ENCODE measurements at places on chromosomes 3 and 15. TPM values are rescaled to one million over a fixed set of nuclear protein-coding genes. Genes with fewer than 3 reads are reported as not detected.

CTDSPL2 gene
- total RNA-seq = 100 TPM

FBXO40 gene
- total RNA-seq = not detected

VIPR1 gene
- 12.1 TPM for total RNA-seq

IGF2BP2 gene
- 0.28 TPM for total RNA-seq

NEO1 gene
- 8.8 TPM for total RNA-seq

GNAT1 gene
- total RNA-seq = not detected

FGD5 gene
- 0.74 TPM for total RNA-seq

SUSD5 gene
- not detected for total RNA-seq

TAGLN3 gene
- 7.1 TPM for total RNA-seq

- ATAC-seq = no peak
- no peaks in the 10 kb centered on the region for H3K27me3 ChIP-seq
- no peak overlapping the region for H3K4me3 ChIP-seq
- H3K27ac ChIP-seq = no peak overlapping the region
Observed at GRCh38 chr3:116643001-116643400, 66.6 kb upstream of the TUSC7 start.

- ATAC-seq = no peak
- H3K4me3 ChIP-seq = no peak overlapping the region
- no peaks in the 10 kb centered on the region for H3K36me3 ChIP-seq
- H3K27me3 ChIP-seq = peaks cover 8% of the 10 kb centered on the region
- no peak overlapping the region for H3K27ac ChIP-seq
Observed at GRCh38 chr3:13688034-13688433, 139.1 kb downstream of the FBLN2 start.

DNA sequence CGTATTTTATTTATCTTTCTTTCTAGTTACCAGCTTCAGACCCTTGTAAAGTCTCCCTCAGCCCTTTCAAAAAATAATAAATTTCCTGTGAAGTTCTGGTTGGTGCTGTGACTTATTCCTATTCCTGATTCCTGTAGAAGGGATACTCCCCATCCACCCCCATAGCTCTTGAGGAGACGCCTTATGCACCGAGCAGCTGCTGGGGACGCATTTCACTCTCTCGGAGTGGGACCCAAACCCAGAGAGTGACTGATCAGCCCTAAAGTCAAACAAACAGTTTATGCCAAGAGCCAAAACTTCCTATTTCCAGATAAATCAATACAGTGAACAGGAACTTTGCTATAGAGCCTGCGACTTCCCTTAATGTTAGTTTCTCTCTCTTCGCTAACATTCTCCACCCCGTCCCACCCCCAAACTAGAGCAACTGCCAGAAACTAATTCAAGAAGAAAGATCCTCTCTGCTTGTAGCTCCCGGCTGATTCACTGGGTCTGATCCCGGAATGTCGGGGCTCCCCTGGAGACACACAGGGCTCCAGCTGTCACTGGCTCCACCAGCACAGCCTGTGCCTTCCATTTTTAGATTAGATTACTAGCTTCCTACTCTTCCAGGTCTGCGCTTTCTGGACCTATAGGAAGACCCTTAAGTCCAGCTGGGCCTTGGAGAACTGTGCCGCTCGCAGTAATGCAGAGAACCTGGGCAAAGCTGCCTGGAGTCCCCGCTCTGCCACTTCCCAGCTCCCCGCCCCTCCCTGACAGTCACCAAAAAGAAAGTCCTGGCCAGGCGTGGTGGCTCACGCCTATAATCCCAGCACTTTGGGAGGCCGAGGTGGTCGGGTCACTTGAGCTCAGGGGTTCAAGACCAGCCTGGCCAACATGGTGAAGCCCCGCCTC, 45.2 kb downstream of the KLHL25 start:
- ATAC-seq = no peak
- no peak overlapping the region for H3K4me3 ChIP-seq
- H3K4me1 ChIP-seq = peaks cover 3% of the 10 kb centered on the region
- peaks cover 51% of the 10 kb centered on the region for H3K36me3 ChIP-seq
- peak overlapping the region; percentile 13 for H3K27ac ChIP-seq

DNA sequence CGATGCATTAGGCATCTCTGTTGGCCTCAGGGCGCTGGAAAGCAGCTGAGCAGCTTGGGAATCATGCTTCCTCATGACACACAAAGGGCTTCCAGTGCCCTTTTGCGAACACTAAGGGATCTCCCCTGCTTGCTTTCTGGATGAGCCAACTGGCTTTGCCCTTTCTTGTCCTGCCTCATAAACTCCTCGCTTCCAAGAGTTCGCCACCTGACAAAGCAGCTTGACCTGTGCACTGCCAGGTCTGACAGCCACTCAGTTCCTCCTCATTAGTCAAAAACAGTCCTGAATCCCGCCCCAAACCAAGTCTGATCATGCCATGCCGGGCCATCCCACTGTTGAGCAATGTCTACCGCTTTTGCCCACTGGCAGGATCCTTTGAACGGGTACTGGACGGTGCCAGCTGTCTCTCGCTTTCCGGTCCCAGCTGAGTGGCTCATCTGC, 265.4 kb upstream of the LYSMD4 start:
- no peaks in the 10 kb centered on the region for H3K4me1 ChIP-seq
- no peak overlapping the region for H3K27ac ChIP-seq
- ATAC-seq = no peak
- H3K27me3 ChIP-seq = no peaks in the 10 kb centered on the region
- H3K4me3 ChIP-seq = no peak overlapping the region

DNA sequence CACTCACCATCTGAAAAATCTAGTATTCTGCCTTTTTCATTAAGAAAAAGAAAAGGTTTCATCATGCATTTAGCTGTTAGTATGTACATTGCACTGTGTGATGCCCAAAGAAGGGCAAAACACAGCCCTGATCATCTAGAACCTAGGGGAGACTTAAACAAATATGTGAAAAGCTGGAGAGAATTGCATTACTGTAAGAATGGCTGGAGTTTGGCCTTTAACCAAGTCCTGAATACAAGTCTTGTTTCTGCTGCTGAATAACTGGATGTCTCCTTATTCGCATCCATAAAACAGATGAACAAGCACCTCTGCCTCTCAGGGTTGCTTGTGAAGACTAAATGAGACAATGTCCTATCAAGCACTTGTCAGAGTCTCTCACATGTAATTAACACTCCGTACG, 233.4 kb upstream of the LRTM1 start:
- no peaks in the 10 kb centered on the region for H3K27me3 ChIP-seq
- H3K27ac ChIP-seq = no peak overlapping the region
- no peak for ATAC-seq
- H3K4me3 ChIP-seq = no peak overlapping the region
- H3K4me1 ChIP-seq = no peaks in the 10 kb centered on the region

GRCh38 chr3:42288385-42288784, 22.4 kb upstream of the CCK start:
- H3K27me3 ChIP-seq = peaks cover 11% of the 10 kb centered on the region
- H3K4me1 ChIP-seq = no peaks in the 10 kb centered on the region
- ATAC-seq = no peak
- H3K36me3 ChIP-seq = no peaks in the 10 kb centered on the region
- no peak overlapping the region for H3K27ac ChIP-seq

DNA sequence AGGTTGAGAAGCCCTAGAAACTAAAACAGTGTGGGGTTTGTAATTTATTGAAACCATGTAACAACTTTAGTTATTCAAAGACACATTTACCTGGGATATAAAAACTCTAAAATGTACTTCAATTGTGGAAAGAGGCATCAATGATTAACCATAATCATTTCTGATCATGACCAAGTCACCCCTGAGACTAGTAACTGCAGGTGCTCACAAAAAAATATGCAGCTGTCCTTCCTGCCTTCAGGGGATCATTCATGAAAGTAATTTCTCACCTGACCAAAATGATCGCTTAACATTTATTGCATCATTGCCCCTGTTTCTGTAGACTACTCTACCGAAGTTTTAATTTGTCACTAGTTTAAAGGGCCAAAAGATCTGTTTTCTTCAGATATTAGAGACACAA, 9.0 kb downstream of the ACP3 start:
- no peak overlapping the region for H3K4me3 ChIP-seq
- H3K27ac ChIP-seq = no peak overlapping the region
- ATAC-seq = no peak

GRCh38 chr3:32706348-32707025, 21.5 kb downstream of the CNOT10 start:
- peak overlapping the region; percentile 30 for H3K27ac ChIP-seq
- peaks cover 21% of the 10 kb centered on the region for H3K4me1 ChIP-seq
- H3K4me3 ChIP-seq = peak overlapping the region; percentile 12
- no peaks in the 10 kb centered on the region for H3K27me3 ChIP-seq
- peaks cover 64% of the 10 kb centered on the region for H3K36me3 ChIP-seq

DNA sequence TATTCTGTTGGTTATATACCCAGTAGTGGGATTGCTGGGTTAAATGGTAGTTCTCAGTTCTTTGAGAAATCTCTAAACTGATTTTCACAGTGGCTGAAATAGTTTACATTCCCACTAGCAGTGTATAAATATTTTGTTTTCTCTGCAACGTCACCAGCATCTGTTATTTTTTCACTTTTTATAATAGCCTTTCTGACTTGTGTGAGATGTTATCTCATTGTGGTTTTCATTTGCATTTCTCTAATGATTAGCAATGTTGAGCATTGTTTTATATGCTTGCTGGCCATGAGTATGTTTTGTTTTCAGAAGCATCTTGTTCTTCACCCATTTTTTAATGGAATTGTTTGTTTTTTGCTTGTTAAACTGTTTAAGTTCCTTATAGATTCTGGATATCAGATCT, 612.7 kb upstream of the SGO1 start:
- H3K27me3 ChIP-seq = no peaks in the 10 kb centered on the region
- no peak overlapping the region for H3K4me3 ChIP-seq
- no peak for ATAC-seq
- no peaks in the 10 kb centered on the region for H3K36me3 ChIP-seq
- no peak overlapping the region for H3K27ac ChIP-seq

DNA sequence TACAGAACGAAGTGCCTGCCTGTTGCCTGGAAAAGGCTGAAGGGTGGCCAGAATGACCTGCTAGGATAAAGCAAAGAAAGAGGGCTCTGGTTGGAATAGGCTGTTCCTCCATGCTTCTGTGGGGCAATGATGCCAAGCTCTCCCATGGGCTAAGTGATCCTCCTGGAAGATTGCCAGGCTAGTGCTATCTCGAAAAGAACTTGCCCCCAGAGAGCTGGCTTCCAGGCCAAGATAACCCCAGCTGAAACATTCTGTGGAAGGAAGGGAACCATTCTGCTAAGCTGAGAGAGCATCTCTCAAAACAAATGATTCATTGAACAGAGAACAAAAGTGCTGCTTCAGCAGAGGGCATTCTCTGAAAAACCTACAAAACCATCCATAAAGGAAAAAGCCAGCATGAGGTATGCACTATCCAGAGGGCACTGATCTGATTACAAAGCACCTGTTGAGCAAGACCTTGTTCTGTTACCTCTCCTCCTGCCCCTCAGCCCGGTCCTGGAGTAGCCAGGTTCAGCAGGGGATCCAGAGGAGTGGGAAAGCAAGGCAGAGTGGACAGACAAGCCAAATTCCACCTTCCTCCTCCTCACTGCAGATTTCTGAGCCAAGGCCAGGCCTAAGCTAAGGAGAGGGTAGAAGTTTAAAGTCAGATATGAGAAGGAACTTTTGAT, 31.9 kb upstream of the SPRED1 start:
- H3K27me3 ChIP-seq = no peaks in the 10 kb centered on the region
- H3K4me1 ChIP-seq = no peaks in the 10 kb centered on the region
- no peak for ATAC-seq
- no peaks in the 10 kb centered on the region for H3K36me3 ChIP-seq

- no peak overlapping the region for H3K4me3 ChIP-seq
- no peaks in the 10 kb centered on the region for H3K36me3 ChIP-seq
- no peaks in the 10 kb centered on the region for H3K4me1 ChIP-seq
- no peak for ATAC-seq
Observed at GRCh38 chr3:56060521-56061278, 407.6 kb downstream of the ERC2 start.

DNA sequence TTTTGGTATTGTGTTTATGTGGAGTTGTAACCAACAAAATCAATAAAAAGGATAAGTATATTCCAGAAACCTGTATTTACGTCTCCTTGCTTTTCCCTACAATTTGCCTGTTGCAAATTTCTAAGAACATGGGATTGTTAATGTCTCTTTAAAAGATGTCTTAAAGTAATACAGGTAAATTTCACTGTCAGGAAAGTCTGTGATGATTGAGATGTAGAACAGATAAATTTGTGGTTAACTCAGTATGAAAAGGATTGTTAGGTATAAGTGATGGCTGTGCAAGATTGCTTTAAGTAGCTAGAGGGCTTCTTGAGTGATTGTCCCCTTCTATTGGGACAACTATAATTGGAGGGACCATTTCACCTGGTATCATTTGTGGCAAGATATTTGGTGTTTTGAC, 6.8 kb downstream of the PTPRG start:
- peaks cover 13% of the 10 kb centered on the region for H3K27me3 ChIP-seq
- no peak for ATAC-seq
- no peaks in the 10 kb centered on the region for H3K4me1 ChIP-seq
- H3K4me3 ChIP-seq = no peak overlapping the region
- H3K36me3 ChIP-seq = no peaks in the 10 kb centered on the region
- H3K27ac ChIP-seq = no peak overlapping the region

DNA sequence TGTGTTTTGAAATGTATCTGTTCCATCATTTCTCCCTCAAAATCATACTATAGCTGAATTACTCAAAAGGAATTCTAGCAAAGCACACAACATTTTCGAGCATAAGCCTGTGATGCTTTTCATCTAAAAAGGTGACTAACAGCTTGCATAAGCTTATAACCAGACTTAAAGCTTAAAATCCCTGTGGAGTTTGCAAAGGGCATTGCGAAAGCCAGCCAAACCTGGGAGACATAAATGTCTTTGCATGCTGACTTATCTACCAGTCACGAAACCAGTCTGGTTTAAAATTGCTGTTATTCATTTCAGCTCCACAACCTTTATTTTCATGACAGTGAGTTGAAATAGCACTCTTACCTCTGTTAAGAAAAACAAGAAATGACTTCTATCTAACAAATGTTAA, 35.6 kb upstream of the LIPC start:
- no peak for ATAC-seq
- no peaks in the 10 kb centered on the region for H3K36me3 ChIP-seq
- no peak overlapping the region for H3K4me3 ChIP-seq
- no peak overlapping the region for H3K27ac ChIP-seq
- H3K27me3 ChIP-seq = no peaks in the 10 kb centered on the region
- no peaks in the 10 kb centered on the region for H3K4me1 ChIP-seq

DNA sequence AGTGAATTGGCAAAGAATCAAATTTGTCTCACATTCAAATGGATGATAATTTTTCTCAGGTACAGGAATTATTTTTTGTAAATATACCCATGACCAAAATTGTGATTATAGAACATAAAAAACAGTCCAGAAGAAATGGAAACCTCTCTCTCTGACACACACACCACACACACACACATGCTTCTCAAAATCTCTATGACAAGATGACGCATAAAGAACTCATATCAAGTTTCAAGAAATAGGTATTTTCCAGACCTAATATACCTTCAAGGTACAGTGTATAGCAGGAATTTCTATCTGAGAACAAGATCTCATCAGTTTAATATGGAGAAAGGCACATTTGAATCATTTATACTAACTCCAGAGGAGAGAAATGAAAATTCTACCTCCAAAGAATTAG, 1069.1 kb upstream of the ALCAM start:
- no peak overlapping the region for H3K4me3 ChIP-seq
- no peaks in the 10 kb centered on the region for H3K36me3 ChIP-seq
- no peaks in the 10 kb centered on the region for H3K4me1 ChIP-seq
- H3K27ac ChIP-seq = no peak overlapping the region
- ATAC-seq = no peak
- H3K27me3 ChIP-seq = no peaks in the 10 kb centered on the region

- no peaks in the 10 kb centered on the region for H3K27me3 ChIP-seq
- no peaks in the 10 kb centered on the region for H3K36me3 ChIP-seq
- ATAC-seq = no peak
- no peak overlapping the region for H3K27ac ChIP-seq
Observed at GRCh38 chr3:67294341-67294740, 296.2 kb downstream of the KBTBD8 start.

- peaks cover 11% of the 10 kb centered on the region for H3K27me3 ChIP-seq
- no peak for ATAC-seq
- H3K4me3 ChIP-seq = no peak overlapping the region
- no peak overlapping the region for H3K27ac ChIP-seq
- no peaks in the 10 kb centered on the region for H3K36me3 ChIP-seq
Observed at GRCh38 chr15:94130504-94130903, 100.9 kb upstream of the MCTP2 start.
